ENCODE measurements at places on chromosomes 7 and 10. TPM values are rescaled to one million over a fixed set of nuclear protein-coding genes. Genes with fewer than 3 reads are reported as not detected.

Gene ANKRD1
- total RNA-seq, result not detected

Gene PHTF2
- 28.8 TPM for total RNA-seq

Gene ERVW-1
- total RNA-seq, result not detected

DNA sequence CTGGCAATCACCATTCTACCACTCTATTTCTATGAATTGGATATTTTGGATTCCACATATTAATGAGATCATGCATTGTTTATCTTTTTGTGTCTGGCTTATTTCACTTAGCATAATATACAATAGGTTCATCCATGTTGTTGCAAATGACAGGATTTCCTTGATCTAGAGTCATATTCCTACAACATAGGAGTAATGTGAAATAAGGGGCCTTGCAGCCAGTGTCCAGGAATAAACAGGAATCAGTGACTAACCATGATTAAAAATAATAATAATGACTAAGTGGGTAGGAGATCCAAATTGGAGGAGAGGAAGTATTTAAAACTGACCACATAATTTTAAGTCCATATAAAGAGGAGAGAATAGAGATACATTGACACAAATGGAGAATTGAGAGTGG, 49.9 kb downstream of the SCIN start:
- no peak for ATAC-seq

Gene ARMH3
- total RNA-seq, result 17.2 TPM

DNA sequence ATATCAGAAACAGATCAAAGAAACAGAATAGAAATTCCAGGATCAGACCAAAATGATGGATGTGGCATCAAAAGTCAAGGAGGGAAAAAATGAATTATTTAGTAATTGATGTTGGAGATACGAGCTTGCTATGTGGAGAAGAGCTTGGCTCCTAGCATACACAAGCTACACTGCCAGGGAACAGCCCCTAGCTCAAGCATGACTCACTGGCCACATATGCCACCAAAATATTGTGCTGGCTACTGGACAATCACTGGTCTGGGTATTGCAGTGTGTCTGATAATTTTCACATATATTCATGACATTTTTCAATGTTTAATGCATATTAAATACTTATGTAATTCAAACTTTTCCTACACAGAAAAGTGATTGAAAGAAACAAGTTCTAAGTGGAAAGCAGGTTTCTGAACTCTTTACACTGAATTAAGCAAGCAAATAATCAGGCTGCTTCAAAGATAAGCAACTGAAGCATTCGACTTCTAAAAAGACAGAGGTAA, 59.3 kb downstream of the OAT start:
- no peak for ATAC-seq

GRCh38 chr10:68564712-68565111, 4.6 kb downstream of the TET1 start:
- ATAC-seq, result no peak

- ATAC-seq, result no peak
Measured at GRCh38 chr10:97117372-97117771, 68.4 kb downstream of the SLIT1 start.

Gene CCDC7
- total RNA-seq, result 24.7 TPM

DNA sequence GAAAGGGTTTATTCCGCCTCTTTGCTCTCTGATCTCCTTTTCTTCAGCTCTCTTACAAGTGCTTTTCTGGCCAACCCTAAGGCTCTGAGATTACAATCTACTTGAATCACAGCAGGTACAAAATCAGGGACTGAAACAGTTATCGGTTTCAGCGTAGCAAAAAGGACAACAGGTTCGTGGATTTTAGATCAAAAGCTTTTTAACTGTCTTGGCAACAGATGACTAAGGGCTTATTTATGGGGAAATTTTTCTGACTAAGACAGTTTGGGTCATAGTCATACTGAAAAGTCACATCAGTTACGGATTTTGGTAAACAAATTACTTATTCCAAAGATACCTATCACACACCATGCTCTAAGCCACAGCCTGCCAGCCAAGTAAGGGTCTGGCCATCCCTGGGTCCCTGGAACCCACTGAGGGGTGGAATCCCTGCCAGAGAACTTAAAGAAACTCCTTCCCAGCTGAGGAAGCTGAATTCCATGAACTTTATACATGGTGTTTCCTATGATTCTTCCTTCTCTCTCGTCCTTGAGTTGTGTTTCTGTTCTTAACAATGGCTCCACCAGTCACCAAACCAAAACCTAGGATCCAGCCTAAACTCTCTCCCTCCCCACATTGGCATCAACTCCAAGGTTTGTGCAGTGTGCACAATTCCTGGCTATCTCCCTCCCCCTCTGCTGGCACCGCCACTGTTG, 169.3 kb downstream of the FAM107B start:
- ATAC-seq, result no peak

DNA sequence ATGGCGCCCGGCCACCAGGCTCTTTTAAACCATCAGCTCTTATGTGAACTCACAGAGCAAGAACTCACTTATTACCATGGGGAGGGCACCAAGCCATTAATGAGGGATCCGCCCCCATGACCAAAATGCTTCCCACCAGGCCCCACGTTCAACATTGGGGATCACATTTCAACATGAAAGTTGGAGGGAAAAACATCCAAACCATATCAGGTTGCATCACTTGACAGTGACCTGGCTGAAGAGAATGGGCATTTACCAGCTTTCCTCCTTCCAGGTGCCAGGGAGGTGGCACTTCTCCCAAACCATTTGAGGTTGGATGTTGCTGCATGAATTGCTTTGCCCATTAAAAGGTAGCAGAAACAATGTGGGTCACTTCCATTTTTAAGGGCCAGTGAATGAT, 115.6 kb upstream of the TNS3 start:
- ATAC-seq, result no peak

DNA sequence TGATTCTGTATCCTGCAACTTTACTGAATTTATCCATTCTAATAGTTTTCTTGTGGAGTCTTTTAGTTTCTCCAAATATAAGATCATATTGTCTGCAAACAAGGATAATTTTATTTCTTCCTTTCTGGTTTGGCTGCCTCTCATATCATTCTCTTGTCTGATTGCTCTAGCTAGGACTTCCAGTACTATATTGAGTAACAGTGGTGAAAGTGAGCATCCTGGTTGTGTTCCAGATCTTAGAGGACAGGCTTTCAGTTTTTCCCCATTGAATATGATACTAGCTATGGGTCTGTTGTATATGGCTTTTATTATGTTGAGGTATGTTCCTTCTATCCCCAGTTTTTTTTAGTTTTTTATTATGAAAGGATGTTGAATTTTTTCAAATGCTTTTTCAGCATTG, 28.2 kb downstream of the KLHL7 start:
- ATAC-seq, result no peak

DNA sequence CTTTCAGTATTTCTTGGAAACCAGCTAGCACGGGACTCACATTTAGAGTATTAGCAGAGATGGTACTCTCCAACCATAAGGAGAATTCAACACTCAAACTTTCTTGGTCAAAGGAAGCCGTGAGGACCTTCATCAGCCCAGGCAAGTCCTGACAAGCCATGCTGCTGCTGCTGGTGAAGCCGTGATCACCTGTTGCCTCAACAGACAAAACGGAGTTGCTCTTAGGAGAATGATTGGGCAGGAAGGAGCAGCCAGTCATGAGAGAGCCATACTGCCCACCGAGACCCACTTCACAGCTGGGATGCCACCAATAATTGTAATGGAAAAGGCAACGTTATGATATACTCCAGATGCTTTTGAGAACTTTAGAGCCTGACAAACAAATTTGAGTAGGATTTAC, 60.8 kb upstream of the PLPP4 start:
- ATAC-seq, result no peak

DNA sequence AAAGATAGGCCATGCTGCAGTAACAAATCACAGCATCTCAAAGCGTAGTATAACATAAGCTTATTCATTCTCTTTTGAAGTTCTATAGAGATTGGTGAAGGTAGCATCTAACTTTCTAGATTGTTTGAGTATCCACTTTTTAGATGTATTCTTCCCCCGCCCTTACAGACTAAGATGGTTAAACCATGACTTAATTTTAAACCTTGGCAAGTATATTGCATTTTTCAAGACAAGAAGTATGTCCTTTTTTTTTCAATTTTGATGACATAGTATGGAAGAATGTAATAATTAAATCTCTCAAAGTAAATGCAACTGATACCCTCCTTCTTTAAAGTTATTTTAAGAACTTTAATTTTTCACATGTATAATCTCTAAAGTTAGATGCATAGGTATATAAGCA, 190.0 kb downstream of the KCND2 start:
- ATAC-seq, result no peak

DNA sequence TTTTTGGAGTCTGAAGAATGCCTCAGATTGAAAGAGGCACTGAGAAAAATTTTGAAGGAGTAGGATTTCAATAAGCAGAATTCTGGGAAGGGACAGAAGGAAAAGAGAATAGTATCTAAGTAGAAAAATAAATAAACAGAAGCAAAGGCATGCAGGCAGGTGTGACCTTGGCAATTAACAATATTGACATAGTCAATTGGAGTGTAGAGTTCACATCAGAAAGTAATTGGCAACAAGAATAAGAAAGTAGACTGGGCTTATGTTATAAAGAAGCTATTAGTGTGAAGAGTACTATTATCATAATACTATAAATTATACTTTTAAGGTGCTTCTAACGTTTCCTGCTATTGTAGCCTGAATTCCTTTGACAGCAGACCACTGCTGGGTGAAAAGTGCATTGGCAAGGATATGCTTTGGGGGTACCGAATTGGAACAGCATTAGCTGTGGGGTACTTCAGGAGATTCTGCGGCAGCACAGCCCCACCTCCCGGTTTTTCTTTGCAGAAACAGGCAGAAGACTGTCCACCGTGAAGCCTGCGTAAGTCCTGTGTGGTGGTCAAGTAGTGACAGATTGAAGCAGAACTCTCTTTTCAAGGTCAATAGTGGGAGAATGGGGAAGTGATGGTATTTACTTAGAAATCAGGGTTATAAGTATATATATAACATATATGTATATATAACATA, 357.0 kb downstream of the THSD7A start:
- ATAC-seq, result no peak

DNA sequence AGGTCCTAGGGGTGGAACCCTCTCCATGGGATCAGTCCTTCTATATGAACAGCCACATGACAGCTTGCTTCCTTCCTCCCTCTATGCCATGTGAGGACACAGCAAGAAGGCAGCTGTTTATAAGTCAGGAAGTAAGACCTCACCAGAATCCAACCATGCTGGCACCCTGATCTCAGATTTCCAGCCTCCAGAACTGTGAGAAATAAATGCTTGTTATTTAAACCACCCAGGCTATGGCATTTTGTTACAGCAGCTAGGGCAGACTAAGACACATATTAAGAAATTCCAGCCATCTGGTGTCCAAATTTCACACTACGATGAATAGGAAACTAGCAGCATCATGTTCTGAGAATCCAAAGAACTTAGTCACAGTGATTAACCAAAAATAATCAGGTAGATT, 140.1 kb downstream of the ZFAND4 start:
- no peak for ATAC-seq

Gene ATOH7
- total RNA-seq, result not detected

DNA sequence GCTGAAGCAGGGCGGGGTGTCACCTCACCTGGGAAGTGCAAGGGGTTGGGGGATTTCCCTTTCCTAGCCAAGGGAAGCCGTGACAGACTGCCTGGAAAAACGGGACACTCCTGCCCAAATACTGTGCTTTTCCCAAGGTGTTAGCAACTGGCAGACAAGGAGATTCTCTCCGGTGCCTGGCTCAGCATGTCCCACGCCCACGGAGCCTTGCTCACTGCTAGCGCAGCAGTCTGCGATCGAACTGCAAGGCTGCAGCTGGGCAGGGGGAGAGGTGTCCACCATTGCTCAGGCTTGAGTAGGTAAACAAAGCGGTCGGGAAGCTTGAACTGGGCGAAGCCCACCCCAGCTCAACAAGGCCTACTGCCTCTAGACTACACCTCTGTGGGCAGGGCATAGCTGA, 80.9 kb upstream of the DNAJB12 start:
- ATAC-seq, result no peak

- no peak for ATAC-seq
Measured at GRCh38 chr7:158490171-158490782, 97.3 kb downstream of the PTPRN2 start.
